Foreskin keratinocyte (primary cell): ENCODE measurements at places on chromosomes 6 and 20.

- DNase-seq = no peak
These were observed 84.7 kb downstream of the CD164 start for GRCh38 chr6:109297406-109298110.

GRCh38 chr6:133230052-133230451 is 11.1 kb upstream of the EYA4 start:
- no peak for DNase-seq

- DNase-seq = no peak
These were observed 15.7 kb upstream of the QKI start for GRCh38 chr6:163398815-163399214.

GRCh38 chr6:125611573-125612344 is 137.7 kb upstream of the HEY2 start:
- no peak for DNase-seq

- DNase-seq = no peak
These were observed 40.9 kb downstream of the LY86 start for GRCh38 chr6:6629402-6629801.

DNA sequence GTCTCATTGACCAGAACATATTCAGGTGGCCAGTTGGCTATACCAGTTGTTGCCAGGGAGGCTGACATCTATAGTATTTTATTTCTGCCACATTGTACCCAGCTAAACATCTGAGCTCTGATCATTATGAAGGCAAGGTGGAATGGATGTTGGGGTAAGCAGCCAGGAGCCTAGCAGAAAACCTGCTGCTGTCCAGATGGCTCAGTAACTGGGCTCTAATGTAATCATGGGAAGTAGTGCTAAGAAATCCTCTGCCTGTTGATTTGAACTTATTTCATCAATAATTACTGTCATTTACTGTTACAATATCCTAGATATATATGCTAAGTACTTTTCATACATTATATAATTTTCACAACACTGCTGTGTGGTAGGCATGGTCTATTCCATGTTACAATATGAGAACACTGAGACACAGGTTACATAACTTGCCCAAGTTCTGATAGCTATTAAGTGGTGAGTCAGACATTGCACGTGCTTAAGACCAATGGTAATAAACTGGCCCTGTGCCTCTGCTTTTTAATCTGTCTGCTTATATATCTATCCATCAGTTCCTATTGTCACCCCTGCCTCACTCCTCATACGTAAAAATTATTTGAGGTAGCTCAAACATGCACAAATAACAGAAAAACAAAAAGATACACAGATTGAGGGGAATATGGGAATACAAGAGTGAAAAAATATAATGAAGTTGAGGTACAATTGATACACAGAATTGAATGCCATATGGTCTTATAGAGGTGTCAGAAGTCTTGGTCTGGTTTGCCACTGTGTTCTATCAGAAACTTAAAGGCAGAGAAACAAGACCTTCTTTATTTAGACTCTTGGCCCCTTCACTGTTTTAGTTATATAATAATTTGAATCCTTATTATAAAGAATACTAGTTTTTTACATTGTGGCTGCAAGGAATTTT is 25.2 kb downstream of the TBPL1 start:
- peak; percentile 59 for DNase-seq

DNA sequence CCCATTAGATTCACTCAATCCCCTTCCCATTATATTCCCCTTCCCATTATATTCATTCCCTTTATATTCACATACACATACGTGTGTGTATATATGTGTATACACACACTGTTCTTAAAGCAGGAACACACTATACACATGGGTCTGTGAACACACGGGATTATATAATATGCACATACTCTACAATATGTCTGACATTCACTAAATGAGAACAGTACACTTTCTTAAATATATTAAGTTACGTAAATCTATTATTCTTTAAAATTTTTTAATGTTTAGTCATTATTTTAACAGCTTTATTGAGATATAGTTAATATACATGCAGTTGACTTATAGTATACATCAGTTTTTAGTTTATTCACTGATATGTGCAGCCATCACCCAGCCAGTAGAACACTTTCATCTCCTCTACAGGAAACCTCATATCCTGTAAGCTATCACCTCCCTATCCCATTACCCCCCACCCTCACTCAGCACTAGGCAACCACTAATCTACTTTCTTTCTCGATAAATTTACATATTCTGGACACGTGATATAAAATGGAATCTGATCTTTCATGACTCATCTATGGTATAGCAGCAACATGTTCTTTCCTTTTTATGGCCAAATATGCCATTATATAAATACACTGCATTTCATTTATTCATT is 13.9 kb upstream of the SUMO4 start:
- DNase-seq = no peak

GRCh38 chr6:170040115-170040500 is 250.8 kb downstream of the DLL1 start:
- no peak for DNase-seq

DNA sequence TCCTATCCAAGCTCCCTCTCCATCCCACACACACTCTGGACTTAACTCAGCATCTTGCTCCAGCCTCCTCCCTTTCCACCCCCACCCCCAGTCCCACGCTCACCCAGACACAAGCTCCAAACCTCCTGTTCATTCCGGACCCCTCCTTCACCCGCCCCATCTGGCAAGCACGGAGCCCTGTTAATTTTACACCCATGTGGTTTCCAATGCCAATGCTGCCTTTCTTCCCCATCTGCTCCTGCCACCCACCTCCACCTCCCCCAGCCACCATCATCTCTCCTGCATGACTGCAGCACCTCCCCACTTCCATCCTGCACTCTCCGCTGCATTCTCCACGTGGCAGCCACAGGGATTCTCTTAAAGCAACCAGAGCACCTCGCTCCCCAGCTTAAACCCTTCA is 9.9 kb upstream of the CDK5RAP1 start:
- DNase-seq = no peak
